Fibroblast of lung (primary cell): ENCODE measurements at places on chromosomes 1 and 21. TPM values are rescaled to one million over a fixed set of nuclear protein-coding genes. Genes with fewer than 3 reads are reported as not detected.

- DNase-seq = peak; percentile 60
Observed at GRCh38 chr1:235093696-235094592, 34.7 kb downstream of the TOMM20 start.

- peak; percentile 92 for DNase-seq
Observed at GRCh38 chr1:22749919-22750684, 39.5 kb downstream of the EPHB2 start.

- DNase-seq = no peak
Observed at GRCh38 chr1:79694241-79694640, 687.7 kb upstream of the ADGRL4 start.

- no peak for DNase-seq
Observed at GRCh38 chr1:53295726-53296116, 32.1 kb downstream of the LRP8 start.

GRCh38 chr1:246629030-246629429, 62.8 kb downstream of the CNST start:
- DNase-seq = no peak

DNA sequence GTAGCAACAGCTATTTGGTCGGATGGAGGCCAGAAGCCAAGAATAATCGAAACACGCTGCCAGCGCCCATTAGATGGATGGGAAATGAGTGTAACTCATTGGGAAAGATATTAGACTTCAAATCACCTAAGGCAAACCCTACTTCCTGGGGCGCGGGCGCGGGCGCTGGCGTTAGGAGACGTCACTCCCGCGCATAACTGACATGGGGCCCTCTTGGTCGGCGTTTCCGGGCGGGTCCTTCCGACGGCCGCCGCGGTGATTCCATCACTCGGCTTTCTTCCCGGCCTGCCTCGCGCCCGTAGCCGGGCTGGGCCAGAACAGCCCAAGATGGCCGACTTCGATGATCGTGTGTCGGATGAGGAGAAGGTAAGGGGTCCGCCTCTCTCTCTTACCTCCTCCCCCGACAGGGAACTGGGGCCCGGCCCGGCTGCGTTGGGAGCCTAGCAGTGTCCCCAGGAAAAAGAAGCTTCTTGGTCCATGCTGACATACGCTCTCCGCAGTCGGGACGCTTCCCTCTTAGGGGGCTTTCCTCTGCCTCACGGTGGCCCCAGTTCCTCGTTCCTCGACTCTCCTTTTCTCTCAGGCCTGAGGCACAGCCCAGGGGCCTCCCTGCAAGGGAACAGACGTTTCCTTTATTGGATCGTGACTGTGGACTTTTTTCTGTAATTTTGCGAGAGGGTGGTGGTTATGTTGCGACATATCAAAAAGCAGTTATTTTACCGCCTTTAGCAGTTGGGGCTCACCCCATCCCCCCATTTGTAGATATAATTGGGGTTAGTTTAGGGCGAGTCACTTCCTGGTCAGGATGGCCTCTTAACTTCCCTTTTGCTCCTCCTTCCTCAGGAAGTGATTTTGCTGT, at the start of gene CAPZA1:
CAPZA1 (plus strand) TSS at position 315 of the 859 bp plus-strand sequence; CDS start at position 328, 13 bp downstream.
- DNase-seq = peak; percentile 92

DNA sequence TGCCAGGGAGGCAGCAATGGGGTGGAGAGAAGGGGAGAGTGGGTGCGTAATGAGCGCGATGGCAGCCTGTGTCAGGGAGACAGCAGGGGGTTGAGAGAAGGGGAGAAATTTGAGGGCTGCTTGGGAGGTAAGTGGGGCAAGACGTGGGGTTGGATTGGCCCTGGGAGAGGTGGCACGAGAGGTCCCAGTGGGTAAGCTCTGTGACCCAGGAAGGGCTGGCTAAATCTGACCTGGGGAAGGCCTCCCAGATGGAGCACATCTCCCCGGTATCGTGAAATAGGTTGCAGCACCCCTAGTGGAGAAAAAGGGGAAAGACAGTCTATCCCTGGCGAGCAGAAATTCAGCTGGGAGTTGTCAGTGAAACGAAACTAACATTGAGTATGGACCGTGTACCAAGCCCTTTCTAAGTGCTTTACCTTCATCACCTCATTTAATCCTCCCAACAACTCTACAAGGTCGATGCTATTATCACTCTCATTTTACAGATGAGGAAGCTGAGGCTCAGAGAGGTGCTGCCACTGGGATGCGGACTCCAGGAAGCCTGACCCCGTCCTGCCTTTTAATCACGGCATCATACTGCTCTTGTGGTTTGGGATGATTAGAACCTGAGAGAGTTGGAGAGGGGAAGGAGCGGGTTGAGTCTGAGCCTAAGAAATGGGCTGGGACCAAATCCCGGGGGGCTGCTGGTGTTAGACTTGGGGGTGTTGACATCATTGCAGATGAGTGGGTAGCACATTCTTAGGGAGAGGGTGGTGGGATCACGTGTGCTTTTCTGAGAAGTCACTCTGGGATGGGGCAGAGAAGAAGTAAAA, 56.6 kb upstream of the RPL11 start:
- peak; percentile 59 for DNase-seq

DNA sequence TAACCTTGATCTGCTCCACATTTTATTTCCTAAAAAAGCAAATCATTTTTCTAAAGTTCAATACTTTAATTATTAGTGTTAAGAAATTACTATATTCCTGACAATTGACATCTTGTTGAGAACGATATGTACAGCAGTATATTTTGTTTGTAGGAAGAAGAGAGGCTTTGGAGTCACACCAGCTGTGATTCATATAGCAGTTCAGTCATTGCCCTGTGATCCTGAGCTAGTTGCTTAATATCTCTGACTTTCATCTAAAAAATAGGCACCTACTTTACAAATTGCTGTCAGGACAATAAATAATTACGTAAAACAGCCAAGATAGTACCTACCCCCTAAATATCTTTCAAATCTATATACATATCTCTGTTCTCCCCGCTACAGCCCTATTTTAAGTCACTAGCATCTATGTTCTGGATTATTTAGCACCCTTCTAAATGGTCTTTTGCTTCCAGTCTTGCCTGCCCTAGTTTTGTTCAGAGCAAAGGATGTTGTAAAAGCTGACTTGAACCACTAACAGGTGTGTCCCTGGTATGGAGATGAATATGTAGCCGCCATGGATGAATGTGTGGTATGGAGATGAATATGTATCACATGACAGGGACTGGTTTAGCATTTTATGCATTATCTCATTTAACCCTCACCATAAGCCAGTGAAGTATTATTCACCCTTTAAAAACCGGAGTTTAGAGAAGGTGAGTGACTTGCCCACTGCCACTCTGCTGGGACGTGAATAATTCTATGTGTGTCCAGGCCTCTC, 42.2 kb downstream of the RNF220 start:
- no peak for DNase-seq

GRCh38 chr21:28215214-28215954, 777.3 kb downstream of the LTN1 start:
- peak; percentile 63 for DNase-seq

GRCh38 chr1:112982853-112983536, 27.0 kb upstream of the SLC16A1 start:
- no peak for DNase-seq

DNA sequence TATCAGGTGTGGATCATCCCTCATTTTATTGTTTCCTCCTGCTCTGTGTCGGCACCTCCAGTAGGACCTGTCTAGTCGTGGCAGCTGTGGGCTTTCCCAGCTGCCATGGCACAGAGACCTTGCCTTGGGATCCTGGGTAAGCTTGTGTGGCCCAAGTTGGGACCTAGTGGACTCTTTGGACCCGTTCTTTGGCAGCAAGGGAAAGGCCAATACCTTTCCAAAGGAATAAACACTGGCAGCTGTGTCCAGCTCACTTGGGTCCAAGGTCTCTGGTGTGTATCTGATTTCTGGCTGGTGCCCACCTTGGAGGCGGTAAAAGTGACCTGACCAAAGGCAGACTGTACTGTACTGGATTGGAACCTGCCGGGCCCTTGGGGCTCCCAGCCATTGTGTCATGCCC, 21.8 kb downstream of the DIP2A start:
- no peak for DNase-seq

DNA sequence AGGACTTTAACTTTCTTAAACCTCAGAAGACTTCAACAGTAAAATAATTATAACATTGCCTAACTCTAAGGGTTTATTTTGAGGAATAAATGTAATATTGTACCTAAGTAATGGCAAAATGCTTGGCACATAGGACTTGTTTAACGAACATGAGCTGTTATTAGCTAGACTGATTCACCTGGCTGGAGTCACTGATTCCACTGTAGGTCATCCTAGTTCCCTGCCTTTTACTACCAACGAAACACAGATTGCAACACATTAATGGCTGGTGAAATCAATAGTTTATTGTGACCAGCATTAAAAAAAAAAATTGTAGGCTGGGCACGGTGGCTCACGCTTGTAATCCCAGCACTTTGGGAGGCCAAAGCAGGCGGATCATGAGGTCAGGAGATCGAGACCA, 45.5 kb upstream of the ATP5PO start:
- no peak for DNase-seq

- DNase-seq = no peak
Observed at GRCh38 chr1:224670506-224670905, 54.4 kb downstream of the CNIH3 start.

DMBX1 gene
- polyA plus RNA-seq = not detected in 2 replicates

DYRK3 gene
- 9.3 and 10.2 TPM in 2 replicates for polyA plus RNA-seq

GPR37L1 gene
- polyA plus RNA-seq = not detected in 2 replicates

PDC gene
- 0.07 TPM in 1 of 2 replicates, not detected in the other for polyA plus RNA-seq

HMGB4 gene
- polyA plus RNA-seq = not detected in 2 replicates

F3 gene
- polyA plus RNA-seq = 269 and 400 TPM in 2 replicates
